ENCODE measurements at places on chromosomes 4 and X.

- no peak overlapping the region for H3K4me3 ChIP-seq
- H3K27me3 ChIP-seq = no peaks in the 10 kb centered on the region
- DNase-seq = no peak
- no peaks in the 10 kb centered on the region for H3K36me3 ChIP-seq
- H3K27ac ChIP-seq = no peak overlapping the region
Measured at GRCh38 chrX:124414281-124414680, 67.9 kb downstream of the SH2D1A start.

GRCh38 chr4:186020793-186021407, 48.1 kb upstream of the TLR3 start:
- peaks cover 2% of the 10 kb centered on the region for H3K27me3 ChIP-seq
- H3K4me1 ChIP-seq = no peaks in the 10 kb centered on the region
- no peak for DNase-seq
- H3K27ac ChIP-seq = no peak overlapping the region
- H3K36me3 ChIP-seq = no peaks in the 10 kb centered on the region

GRCh38 chrX:6748595-6748994, 213.7 kb upstream of the VCX3A start:
- H3K27me3 ChIP-seq = no peaks in the 10 kb centered on the region
- H3K4me3 ChIP-seq = no peak overlapping the region
- no peaks in the 10 kb centered on the region for H3K4me1 ChIP-seq
- no peaks in the 10 kb centered on the region for H3K36me3 ChIP-seq

- H3K36me3 ChIP-seq = no peaks in the 10 kb centered on the region
- no peaks in the 10 kb centered on the region for H3K27me3 ChIP-seq
- DNase-seq = no peak
- no peaks in the 10 kb centered on the region for H3K4me1 ChIP-seq
- no peak overlapping the region for H3K4me3 ChIP-seq
Measured at GRCh38 chr4:4492161-4492847, 49.5 kb downstream of the STX18 start.

DNA sequence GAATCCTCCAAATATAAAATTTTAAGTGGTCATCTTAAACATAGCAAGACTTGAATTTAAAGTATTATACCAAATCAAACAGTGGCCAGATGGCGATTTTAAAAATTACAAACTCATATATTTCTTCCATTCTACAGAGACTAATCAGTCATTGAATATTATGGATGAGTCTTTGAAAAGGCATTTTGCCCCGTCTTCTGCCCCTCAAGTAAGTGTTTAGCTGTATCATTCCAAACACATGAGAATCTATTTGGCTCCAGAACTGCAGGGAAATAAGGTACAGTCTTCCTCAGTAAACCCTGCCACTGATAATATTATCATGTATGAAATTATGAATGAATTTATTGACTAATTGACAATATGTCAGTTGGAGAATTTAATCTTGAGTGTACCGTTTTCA, 191.0 kb downstream of the SLC7A11 start:
- H3K4me1 ChIP-seq = no peaks in the 10 kb centered on the region
- no peak overlapping the region for H3K27ac ChIP-seq
- H3K36me3 ChIP-seq = no peaks in the 10 kb centered on the region

DNA sequence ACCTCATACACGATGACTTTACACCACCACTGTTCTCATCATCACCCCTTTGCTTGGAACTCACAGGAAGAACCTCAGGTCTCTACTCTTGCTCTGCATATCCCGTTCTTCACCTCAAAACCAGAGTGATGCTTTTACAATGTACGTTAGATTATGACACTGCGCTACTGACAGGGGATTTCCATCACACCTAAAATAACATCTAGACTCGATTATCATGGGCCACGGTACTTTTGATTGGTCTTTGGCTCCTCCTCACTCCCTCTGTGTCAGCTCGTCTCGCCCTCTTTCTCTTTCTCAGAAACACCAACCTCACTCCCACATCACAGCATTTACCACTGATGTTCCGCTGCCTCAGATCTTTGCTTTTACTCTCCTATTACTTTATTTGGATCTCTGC, 172.4 kb downstream of the TLL1 start:
- H3K36me3 ChIP-seq = no peaks in the 10 kb centered on the region
- DNase-seq = no peak
- H3K27ac ChIP-seq = no peak overlapping the region
- no peaks in the 10 kb centered on the region for H3K4me1 ChIP-seq

DNA sequence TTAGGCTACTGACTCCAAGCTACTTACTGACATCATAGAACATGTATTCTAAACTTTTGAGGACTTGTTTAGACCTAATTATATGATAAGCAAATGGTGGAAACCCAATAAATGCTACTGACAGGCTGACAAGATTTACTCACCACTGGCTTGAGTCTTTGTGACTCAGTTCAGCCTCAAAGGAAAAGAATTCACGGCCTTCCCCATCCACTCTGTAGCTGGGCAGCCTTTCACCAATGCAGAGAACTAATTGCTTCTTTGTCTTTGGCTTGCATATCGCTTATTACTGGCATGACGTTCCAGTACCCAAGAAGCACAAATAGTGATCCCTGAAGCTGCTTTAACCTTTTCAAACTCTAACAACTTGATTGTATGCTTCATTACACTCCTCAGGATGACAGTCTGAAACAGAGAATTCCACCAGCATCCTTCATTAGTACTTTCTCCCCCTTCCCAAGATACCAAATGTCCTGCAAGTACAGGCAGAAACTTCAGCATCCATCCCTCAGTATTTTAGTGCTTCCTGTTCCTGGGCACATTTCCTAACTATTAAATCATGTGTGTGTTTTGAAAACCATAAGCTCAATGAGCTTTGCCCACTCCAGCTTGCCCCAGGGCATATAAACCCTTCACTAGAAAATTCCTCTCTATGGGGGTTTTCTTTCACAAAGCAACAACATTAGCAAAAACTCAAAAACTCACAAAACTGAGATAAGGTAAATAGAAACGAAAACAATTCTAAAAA, 298.1 kb upstream of the SLC7A11 start:
- no peak for DNase-seq
- no peaks in the 10 kb centered on the region for H3K36me3 ChIP-seq
- no peaks in the 10 kb centered on the region for H3K27me3 ChIP-seq
- H3K4me1 ChIP-seq = no peaks in the 10 kb centered on the region

All from T-cell (primary cell).